ENCODE measurements at places on chromosomes 7 and 10. TPM values are rescaled to one million over a fixed set of nuclear protein-coding genes. Genes with fewer than 3 reads are reported as not detected.

Gene FRA10AC1
- total RNA-seq: 21.6 TPM

Gene TEX36
- not detected for total RNA-seq

Gene VAX1
- total RNA-seq: not detected

Gene ASB4
- total RNA-seq: not detected

Gene C10orf67
- not detected for total RNA-seq

Gene ZC3HAV1
- total RNA-seq: 159 TPM

Gene ABCB1
- 27.1 TPM for total RNA-seq
